ENCODE measurements at places on chromosomes 3 and 15.

GRCh38 chr3:72187131-72187530, 402.2 kb upstream of the PROK2 start:
- DNase-seq = no peak

GRCh38 chr3:127688416-127689265, 15.9 kb downstream of the ABTB1 start:
- DNase-seq = no peak

GRCh38 chr15:67407786-67408185, 113.1 kb upstream of the C15orf61 start:
- no peak for DNase-seq

DNA sequence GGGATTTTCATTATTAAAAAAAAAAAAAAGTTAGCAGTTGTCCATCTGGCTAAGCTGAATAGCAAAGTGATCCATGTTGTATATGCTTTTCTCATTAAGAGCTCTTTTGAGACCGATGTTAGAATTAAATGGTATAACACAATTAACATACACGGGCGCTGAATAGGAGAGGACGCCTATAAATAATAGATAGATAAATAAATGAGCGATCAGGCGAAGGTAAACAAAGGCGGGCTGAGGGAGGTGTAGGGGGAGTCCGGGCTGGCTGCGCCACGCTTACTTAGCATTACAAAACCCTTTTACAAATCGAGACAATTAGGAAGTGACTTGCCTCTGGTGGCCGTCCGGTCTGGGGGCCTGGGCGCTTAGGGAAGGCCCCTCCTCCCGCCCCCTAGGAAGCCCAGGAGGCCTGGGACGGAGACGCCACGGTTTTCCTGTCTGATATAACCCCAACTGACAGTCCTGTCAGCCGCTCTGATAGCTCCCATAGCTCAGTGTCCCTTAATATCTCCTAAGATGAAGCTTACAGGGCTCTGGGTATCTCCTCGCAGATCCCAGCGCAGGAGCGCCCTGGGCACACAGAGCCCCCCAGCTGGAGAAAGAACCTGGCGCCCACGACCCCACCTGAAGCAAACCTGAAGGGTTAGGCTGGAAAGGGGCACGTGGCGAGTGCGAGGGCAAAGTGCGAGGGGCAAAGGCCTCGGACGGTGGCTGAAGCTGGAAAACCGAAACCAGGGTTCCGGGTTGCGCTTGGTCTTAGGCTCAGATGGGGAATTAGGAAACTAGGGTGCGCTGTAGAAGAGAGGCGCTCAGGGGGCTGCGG, 3.6 kb downstream of the SOX14 start:
- no peak for DNase-seq

GRCh38 chr3:70982284-70982683, 601.2 kb downstream of the FOXP1 start:
- DNase-seq = no peak

GRCh38 chr15:39054128-39054732, 489.6 kb upstream of the RASGRP1 start:
- no peak for DNase-seq

- DNase-seq = peak; percentile 64
These were observed 6.7 kb upstream of the ACSBG1 start for GRCh38 chr15:78241017-78241416.

- DNase-seq = no peak
These were observed 44.0 kb downstream of the PHLDB2 start for GRCh38 chr3:111903067-111903511.

- DNase-seq = no peak
These were observed 12.1 kb downstream of the SEMA4B start for GRCh38 chr15:90213122-90213817.

DNA sequence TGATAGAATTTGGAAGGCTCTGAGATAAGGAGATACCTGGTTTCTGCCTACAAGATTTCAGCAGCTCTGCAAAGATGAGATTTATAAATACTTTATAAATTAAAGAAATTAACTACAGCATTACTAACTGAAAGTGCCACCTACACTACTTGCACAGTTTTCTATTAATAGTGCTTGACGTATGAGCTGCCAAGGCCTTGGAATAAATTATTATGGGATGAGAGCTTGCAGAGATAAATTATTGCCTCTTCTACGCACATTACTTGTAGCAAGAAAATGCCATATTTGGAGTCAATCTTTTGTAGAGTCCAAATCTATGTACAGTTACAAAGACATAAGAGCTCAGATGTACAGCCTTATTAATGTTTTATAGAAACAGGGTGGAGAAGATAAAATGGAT, 89.1 kb downstream of the BCHE start:
- no peak for DNase-seq

DNA sequence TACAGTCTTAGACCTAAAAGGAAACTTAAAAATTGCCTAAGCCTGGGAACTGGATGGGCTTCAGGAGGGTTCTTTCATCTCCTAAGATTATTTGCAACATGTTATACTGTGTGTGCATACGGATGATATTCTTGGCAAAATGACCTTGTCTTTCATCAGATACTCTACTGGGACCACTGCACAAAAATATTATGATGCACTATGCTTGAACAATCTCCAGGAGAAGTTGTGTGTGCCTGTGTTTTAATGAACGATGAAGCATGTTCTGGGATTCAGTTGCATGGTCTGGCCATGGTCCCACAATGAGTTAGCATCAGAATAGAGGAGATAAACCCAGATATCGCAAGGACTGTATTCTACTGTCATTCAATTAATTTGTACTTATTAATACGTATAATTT, 68.7 kb downstream of the GAP43 start:
- DNase-seq = no peak

GRCh38 chr3:99982650-99983049, 131.7 kb downstream of the FILIP1L start:
- no peak for DNase-seq

- DNase-seq = no peak
These were observed 54.7 kb downstream of the CRYGS start for GRCh38 chr3:186489507-186489906.

DNA sequence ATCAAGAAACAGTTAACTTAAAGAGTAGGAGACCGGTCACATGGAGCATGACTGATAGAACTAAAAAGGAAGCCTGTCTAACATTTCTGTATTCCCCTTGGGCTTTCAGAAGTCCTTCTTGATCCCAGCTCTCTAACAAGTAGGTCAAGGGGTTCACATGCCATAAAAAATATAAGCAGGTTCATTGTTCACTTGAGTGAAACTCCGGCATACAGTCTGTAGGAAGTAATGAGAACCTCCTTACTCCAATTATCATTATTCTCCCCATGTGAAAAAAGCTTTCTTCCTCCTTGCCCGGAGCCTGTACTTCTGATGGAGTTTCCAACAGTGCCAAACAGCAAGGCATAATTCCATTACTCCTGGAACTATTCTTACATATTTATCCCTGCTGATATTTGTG, 242.8 kb upstream of the CNTN4 start:
- no peak for DNase-seq

GRCh38 chr15:39807791-39808190, 25.1 kb upstream of the FSIP1 start:
- no peak for DNase-seq

GRCh38 chr3:121852256-121852655, 17.2 kb downstream of the EAF2 start:
- DNase-seq = no peak

GRCh38 chr3:117557464-117558090, 848.0 kb downstream of the TUSC7 start:
- DNase-seq = no peak

GRCh38 chr3:101903451-101903871, 54.1 kb downstream of the NFKBIZ start:
- DNase-seq = no peak
